ENCODE measurements at places on chromosomes 6 and 20.

DNA sequence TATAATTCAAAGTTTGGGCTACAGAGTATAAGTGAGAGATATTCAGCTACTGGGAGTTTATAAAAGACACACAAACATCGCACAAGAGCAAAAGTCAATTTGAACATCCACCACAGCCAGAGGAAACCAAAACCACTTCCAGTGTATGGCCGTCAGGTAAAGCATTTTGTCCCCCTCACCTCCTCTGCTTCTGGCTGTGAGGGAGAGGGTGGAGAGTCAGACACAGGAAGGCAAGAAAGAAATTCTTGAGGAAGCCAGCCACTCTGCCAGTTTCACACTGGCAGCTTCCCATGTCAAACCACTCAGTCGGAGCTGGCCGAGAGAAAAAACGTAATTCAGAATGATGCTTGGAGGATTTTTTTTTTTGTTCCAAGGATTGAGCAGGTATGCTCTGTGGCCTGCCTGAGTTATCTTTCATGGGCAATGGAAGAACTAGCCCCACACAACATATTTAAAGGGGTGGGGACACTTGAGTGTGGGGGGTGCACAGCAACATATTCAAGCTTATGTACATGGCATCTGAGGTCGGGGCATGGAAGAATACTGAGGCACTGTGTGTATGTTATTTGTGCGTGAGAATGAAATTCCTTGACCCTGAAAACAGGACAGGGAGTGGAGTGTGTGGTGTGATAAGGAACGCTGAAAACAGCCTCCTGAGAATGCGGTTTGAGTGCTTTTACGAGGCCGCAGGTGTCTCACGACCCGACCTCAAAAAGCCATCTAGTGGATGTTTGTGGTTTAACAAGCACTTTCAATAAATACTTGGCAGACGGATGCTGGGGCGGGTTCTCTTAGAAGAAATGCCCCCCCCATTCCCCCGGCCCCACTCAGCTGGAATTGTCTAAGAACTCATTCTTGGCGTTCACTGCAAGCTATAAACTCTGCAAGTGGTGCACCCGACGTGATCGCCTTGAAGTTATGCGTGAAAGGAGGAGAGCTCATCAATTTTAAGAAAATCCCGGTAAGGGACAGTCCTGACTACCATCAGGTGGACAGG is 27.5 kb upstream of the ZBTB22 start:
- peak; percentile 78 for DNase-seq

GRCh38 chr6:36924131-36924530 is 30.4 kb upstream of the PI16 start:
- DNase-seq: peak; percentile 61

- no peak for DNase-seq
These were observed 428.5 kb downstream of the CD83 start for GRCh38 chr6:14546036-14546435.

DNA sequence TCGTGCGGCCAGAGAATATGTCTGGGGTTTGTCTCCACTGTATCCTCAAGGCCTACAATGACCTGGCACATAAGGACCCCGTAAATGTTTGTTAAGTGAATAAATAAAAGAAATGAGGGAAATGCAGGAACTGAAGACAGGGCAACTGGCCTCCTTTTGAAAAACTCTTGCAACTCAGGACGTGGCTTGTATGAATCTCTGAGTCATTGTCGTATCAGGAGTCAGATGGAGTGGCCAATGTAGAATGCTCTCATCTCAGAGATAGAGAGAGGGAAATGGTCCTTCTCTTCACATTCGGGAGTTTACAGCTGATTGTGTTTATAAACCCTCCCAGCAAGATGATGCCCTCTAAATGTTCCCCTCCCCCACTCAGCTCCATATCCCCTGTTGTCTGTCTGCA is 57.1 kb downstream of the UST start:
- DNase-seq: no peak

GRCh38 chr6:132961610-132962009 is 147.2 kb downstream of the RPS12 start:
- no peak for DNase-seq

- DNase-seq: no peak
These were observed 22.7 kb downstream of the DOK5 start for GRCh38 chr20:54497931-54498718.

DNA sequence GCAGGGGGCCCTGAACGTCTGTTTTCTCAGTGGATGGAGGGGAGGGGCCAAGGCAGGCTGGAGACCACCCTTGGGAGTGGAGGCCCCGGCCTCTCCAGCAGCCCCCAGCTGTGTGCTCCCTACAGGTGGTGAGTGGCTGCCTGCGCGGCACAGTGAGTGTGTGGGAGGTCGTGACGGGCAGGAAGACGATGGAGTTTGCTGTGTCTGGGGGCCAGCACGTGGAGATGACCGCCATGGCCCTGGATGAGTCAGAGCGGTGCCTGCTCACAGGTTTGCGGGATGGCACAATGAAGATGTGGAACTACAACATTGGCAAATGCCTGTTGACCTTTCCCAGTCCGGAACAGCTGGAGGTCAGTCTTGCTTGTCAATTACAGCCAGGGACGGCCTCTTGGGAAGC is 52.6 kb downstream of the EFCAB8 start:
- no peak for DNase-seq

DNA sequence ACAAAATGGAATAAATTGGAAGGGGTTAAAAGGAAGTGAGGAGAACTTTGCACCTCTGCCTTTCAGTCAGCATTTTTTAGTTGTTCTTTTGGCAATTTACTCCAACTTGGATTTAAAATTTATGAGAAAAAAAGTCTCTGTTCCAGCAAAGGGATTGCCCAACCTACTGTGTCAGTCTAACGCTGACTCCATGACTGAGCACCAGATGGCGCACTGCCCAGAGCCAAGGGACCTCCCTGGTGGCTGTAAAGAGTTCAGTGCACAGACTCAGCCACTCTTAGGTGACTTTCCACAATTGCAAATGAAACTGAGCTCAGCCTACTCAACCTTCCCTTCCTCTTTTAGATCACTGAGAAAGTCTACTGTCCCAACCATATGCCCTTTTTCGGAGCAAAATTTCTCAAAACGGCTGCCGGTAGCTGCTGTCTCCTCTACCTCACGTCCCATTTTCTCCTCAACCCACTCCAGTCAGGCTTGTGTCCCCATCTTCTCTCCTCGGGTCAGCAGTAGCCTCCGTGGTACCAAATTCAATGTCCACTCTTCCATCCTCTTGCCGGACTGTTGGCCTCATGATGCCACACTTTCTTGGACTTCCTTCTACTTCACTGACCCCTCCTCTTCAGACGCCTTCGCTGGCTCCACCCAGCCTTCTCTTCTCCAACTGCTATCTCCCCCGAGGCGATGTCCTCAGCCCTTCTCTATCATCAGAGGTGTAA is 38.7 kb downstream of the GSTA2 start:
- peak; percentile 84 for DNase-seq

DNA sequence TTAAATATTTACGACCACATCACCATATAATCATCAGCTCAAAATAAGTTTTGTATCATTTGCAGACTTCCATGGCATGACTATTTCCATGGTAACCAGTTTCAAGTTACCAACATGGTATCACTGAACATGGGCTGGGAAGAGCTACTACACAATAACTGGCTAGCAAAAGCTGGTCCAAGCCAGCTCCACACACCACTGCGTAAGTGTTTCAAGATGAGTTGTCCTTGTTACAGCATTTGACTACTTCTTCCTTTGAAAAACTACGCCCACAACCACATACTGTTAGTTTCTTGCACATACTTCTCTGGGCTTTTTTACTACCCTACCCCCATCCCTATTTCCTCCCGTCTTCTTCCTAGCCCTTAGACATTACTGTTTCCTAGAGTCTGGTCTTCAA is 8.5 kb downstream of the CD164 start:
- no peak for DNase-seq

GRCh38 chr20:13839421-13840092 is 54.7 kb downstream of the NDUFAF5 start:
- DNase-seq: peak; percentile 86

DNA sequence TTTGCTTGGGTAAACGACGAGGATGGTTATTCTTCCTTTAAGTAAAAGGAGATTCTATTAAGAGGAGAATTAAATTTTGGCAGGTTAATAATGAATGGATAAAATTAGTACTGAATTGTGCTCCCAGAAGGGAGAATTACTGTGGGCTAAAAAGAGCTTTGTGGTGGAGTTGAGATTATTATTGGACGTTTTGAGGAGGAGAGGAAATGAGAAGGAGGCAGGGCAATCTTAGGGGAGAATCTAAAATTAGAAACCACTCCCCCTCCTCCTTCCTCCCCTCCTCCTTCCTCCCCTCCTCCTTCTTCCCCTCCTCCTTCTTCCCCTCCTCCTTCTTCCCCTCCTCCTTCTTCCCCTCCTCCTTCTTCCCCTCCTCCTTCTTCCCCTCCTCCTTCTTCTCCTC is 331.8 kb downstream of the PRL start:
- no peak for DNase-seq

DNA sequence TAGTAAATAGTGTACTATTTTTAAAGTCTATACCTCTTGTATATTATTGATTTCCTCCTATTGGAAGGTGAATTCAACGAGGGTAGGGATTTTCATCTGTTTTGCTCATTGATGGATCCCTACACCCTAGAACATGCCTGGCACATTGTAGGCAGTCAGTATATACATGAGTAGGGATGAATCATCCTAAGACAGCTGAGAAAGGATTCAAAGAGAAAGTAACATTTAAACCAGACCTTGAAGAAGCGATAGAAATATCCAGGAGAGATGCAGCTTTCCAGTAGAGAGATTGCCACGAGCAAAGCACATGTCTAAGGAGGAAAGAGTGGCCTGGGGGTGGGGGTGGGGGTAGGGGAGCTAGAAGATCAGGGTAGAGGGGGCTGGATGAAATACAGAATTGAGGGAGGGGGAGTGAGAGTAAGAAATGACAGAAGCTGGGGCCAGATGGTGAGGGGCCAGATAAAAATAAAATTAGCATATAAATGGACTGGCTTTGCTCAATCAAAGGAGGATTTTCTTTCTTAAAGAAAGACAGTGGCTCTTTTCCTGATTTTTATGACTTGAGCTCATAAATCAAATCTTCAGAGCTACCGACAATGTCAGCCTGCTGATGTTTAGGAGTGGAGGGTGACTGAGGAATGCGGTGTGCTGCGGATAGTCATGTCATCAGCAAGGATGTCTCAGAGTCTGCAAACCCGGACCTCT is 168.2 kb downstream of the SAMD5 start:
- DNase-seq: peak; percentile 30

DNA sequence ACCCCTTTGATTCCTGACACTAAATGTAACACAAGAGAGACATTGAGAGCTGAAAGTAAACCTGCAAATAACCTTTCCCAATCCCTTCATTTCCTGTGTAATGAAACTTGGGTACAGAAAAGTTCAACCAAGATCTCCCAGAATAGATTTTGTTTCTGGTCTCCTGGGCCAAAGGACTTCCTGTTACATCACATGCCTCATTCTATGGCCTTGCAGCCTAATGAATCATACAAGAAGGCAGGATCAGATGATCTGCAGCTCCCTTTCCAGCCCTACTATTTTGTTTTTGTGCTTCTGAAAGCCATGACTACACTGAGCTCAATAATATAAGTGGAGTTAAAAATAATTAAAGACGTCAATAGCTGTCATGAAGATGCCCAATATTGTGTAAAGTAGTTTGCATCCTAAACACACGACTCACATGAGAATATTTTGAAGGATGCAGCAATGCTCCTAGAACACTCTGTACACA is 73.4 kb upstream of the NOX3 start:
- peak; percentile 91 for DNase-seq

- DNase-seq: no peak
These were observed 36.9 kb upstream of the LAMA4 start for GRCh38 chr6:112291161-112291762.

DNA sequence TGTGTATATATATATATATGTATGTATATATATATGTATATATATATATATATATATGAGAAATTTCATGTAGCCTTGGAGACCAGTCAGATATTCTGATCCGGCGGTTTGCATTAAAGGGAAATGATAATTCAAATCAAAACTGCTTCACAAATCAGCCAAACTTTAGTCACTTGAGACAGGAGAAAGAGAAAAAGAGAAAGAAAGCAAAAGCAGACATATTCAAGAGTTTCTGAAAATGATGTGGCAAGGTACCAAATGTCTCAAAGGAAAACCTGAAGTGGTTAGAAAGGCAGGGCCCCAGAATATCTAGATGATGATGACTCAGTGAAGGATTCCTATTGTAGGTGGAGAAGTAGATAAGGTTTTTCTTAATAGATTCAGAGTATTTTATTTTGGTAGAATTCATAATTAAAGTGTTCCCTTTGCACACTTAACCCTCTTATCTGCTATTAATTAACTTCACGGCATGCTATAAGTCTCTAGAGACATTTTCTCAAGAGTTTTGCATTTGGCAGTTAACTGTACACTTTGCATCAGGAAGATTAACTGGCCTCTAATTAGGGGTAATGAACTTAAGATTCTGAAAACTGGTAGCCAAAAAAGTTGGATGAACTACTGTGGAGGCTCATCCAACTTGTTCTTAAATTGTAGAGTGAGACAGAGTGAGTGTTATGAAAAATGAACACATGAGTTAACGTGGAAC is 50.1 kb upstream of the ASF1A start:
- no peak for DNase-seq

GRCh38 chr6:111776236-111777221 is 96.7 kb downstream of the FYN start:
- no peak for DNase-seq

DNA sequence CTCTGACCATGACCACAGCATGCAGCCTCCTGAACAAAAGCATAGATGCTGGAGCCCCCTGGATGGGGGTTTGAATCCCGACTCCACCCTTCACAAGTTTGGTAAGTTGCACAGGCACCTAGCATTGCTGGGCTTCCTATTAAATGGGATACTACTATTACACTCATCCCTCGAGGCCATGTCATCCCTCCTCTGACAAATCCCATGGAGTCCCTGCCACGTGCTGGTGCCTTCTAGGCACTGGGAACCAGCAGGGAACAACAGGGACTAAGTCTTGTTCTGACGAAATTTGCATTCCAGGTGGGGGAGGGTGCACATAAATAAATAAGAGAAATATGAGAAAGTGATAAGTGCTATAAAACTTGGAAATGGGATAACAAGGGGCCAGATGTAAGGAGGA is 15.3 kb upstream of the SIRPA start:
- peak; percentile 54 for DNase-seq

- DNase-seq: no peak
These were observed 775 bp downstream of the PFDN4 start for GRCh38 chr20:54208548-54209176.

- no peak for DNase-seq
These were observed 750 bp downstream of the MAP7 start for GRCh38 chr6:136549300-136550044.

- DNase-seq: no peak
These were observed 29.6 kb downstream of the TAB2 start for GRCh38 chr6:149347067-149347466.

DNA sequence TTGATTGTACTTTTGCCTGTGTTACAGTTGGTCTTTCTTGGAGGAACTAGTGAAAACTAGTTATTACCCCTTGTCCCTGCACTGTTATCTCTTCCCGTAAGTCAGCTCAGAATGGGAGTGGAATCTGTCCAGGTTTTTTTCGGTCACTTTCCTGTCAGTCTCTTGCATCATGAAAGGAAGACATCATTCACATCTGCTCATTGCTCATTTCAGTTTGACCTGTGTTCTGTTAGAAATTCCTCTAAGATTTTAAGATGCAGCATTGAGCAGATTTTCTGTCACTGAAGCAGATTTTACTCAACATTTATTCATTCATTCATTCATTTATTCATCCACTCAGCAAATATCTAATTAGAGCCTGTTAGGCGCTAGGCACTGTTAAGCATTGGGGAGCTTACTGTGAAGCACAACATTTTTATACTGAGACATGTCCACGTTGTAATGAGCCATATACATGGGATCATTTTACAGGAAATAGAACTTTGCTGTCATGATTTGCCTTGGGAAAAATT is 33.1 kb upstream of the HINT3 start:
- no peak for DNase-seq

GRCh38 chr6:147621961-147622360 is 113.5 kb downstream of the SAMD5 start:
- no peak for DNase-seq
